Activated naive CD4-positive, alpha-beta T cell treated with Interleukin-2 at 50 U/mL for 16 hours (primary cell): ENCODE measurements at places on chromosomes 16 and 17.

- no peak for DNase-seq
These were observed 304.7 kb downstream of the CA10 start for GRCh38 chr17:51853857-51854256.

GRCh38 chr17:36183001-36183971 lies 6.8 kb upstream of the TBC1D3B start:
- no peak for DNase-seq

- peak; percentile 74 for DNase-seq
These were observed 14.7 kb downstream of the RARA start for GRCh38 chr17:40323391-40324381.

GRCh38 chr17:16342979-16343378 lies 10.3 kb downstream of the CENPV start:
- no peak for DNase-seq

GRCh38 chr16:50058091-50058771 lies 7.5 kb upstream of the HEATR3 start:
- DNase-seq, result no peak
